ENCODE measurements at places on chromosomes 3 and 15. TPM values are rescaled to one million over a fixed set of nuclear protein-coding genes. Genes with fewer than 3 reads are reported as not detected.
A peak's percentile ranks its signal among the peaks of the same experiment; 100 is the strongest.

DNA sequence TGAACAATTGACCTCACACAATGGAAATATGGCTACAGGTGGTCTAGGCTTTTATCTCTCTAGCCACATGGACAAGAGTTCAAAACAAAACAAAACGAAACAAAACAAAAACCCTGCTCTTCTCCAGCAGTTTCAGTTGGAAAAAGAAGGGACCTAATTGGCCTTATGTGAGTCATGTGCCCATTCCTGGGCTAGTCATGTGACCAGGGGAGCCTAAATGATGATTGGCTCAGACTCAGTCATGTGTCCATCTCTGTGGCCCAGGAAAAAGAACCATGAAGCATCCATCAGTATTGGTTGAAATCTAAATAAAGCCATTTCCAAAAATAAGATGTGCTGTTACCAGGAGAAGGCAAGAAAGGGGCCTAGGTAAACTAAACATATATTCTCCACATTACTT lies 96.8 kb downstream of the ANXA2 start:
- DNase-seq = no peak

- no peak for DNase-seq
Measured at GRCh38 chr3:10292505-10293419, at the start of gene GHRL. Gene GHRL, minus strand, starts transcription at chr3:10292947. Its CDS starts 2,767 bp downstream, at chr3:10290180.

The RTP3 gene
- total RNA-seq = not detected

- DNase-seq = no peak
Measured at GRCh38 chr3:178971614-178972013, 100.0 kb downstream of the ZMAT3 start.

- no peak for DNase-seq
Measured at GRCh38 chr3:149122721-149123578, 6.5 kb upstream of the HPS3 start.

- no peak for DNase-seq
Measured at GRCh38 chr3:29708884-29709283, 428.0 kb downstream of the RBMS3 start.

- no peak for DNase-seq
Measured at GRCh38 chr3:78647726-78648125, 1120.1 kb downstream of the ROBO1 start.

DNA sequence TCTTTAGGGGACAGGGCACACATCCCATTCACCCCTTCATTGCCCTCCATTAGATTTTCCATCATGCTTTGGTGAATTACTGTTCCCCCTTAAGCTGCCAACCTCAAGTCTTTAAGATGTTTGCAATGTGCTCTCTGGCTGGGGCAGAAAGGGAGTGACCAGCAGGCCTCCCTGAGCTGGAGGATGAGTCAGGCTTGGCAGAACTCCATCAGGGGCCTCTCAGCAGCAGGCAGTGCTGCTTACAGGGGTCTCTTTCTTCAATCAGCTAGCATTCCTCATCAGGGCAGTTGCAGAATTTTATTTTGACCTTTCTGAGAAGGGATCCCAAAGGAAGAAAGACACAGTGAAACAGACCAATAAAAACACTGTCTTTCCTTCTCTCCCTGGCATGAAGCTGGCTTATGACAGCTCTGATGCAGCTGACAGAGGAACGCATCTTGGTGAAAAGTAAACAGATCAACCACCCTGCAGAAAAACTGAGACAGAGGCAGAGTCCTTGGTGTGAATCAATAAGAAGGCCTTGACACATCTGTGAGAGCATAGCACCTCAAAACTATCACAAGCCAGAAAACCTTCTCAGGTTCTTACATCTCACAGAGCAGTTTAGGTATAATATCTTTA lies 88.7 kb upstream of the MRPL3 start:
- DNase-seq = no peak

GRCh38 chr3:114886905-114887304 lies 260.2 kb downstream of the ZBTB20 start:
- DNase-seq = no peak

DNA sequence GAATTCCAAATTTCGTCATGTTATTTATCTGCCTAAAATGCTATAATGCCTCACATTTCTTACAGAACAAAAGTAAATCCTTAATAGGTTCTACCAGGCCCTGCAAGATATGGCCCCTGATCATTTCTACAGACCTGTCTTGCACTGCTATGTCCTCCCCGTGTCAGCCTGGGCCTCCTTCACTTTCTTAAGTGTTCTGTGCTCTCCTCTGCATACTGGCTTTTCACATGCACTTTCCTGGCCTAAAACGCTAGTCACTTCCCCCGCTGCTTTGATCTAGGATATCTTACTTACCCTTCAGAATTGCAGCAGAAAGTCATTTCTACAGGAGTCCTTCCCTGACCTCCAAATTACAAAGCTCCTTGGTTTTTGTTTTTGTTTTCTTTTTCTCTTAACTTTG lies 551.3 kb downstream of the NSUN3 start:
- DNase-seq = no peak

DNA sequence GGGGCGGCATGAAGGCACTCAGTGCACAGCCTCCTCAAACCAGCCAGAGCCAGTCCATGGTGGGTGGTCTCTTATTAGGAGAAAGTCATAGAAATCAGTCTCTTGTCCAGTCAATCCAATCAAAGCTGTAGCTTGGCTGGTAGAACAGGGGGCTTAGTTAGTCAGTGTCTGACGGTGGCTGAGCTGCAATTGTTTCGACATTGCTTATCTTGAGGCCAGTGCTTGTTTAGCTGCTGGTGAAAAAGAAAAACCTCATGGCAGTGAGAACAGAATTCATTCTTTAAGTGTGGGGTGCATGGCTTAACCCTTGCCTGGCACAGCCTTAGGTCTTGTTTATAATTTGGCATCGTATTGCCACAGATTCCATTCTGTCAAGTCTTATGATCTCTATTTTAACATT lies 53.9 kb downstream of the FGD5 start:
- DNase-seq = no peak

The ALPK3 gene
- total RNA-seq = 6.8 TPM

DNA sequence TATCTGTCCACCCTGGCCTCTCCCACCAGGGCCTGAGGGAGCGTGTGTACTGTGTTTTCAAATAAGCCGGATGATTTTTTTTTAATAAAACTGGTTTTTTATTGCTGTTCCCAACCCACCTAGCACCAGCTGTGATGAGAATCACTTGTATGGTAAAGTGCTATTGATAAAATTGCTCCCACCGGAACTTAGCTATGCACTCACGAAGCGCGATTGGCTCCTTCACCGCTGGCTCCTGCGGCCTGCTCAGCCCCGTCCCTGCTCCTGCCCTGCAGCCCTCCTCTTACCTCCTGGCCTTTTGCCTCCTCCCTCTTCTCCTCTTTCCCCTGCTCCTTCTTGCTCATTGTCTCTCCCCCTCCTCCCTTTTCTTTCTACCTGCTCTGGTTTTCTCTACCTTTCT lies 183.7 kb downstream of the TLE3 start:
- DNase-seq = no peak

The ATP10A gene
- not detected for total RNA-seq

The PLA2G4E gene
- 1.0 TPM for total RNA-seq

DNA sequence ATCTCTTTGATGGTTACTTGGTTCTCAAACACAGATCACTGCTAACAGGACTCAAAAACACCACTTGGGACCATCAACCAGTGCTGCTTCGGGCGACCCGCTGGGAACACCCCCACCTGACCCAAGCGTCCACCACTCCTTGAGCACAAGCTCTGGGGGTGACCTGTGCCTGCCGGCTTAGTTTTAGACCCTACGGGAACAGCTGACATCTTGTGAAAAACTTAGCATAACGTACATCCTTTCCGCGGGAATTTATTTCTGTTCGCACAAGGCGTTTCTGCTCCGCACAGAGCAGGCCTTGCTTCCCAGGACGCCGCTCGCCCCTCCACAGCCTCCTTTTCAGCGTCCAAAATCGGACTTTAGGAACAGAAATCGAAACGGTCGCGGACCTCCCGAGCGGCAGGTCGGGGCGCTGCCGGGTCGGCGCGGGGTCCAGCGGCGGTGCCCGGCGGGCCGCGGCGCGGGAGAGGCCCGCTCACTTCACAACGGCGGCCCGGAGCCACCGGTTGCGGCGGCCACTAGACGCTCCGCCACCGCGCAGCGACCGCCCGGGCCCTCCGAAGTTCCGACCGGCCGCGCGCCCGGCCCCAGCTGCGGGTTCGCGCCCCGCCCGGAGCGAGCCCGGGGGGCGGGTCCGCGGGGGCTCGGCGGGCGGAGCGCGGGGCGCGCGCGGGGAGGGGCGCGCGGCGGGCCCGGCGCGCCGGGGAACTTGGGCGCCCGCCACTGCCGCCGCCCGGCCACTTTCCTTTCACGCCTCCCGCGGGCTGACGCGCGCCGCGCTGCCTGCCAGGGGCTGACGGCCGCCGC lies 959 bp downstream of the SFMBT1 start:
- DNase-seq = peak; percentile 56

GRCh38 chr3:135930255-135930654 lies 35.3 kb upstream of the PPP2R3A start:
- DNase-seq = no peak

DNA sequence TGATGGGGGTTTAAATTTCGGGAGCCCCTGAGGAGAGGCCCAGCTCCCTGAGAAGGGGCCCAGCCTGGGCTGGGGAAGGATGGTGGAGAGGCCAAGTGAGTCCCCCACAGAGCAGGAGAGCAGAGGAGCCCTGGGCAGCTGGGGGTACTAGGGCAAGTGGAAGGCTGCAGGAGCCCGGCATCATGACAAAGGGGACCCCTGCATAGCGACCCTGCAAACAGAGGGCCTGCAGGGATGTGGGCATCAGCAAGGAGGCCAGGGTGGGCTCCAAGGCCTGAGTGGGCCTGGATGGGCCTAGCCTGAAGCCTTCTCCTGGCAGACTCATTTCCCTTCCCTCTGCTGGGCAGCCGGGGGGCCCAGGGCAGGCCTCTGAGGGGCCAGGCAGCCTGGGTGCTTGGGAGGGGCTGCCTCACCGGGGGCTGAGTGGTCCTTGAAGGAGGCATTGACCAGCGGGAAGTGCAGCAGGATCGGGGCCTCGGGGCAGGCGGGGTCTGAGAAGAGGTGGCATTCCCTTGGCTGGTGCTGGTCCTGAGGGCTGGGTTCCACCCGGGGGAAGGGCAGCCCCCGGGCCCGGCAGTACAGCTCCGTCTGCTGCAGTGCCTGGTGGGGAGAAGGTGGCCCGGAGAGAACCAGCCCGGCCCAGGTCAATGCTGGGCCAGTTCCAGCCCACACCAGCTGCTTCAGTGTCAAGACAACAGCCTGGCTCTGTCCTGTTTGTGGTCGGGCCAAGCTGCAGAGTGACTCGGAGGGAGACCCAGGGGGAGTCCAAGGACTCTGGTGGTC lies 24.7 kb downstream of the PLA2G4D start:
- DNase-seq = no peak

GRCh38 chr3:146532406-146532805 lies 12.0 kb downstream of the PLSCR1 start:
- DNase-seq = no peak

The TBC1D5 gene
- 40.2 TPM for total RNA-seq

- no peak for DNase-seq
Measured at GRCh38 chr15:47570881-47571640, 146.2 kb upstream of the SEMA6D start.

The RLBP1 gene
- not detected for total RNA-seq

The HRG gene
- not detected for total RNA-seq

GRCh38 chr3:42682301-42683070 lies 2.9 kb upstream of the KLHL40 start:
- DNase-seq = no peak

GRCh38 chr3:11661827-11662226 lies 18.1 kb upstream of the VGLL4 start:
- no peak for DNase-seq

- no peak for DNase-seq
Measured at GRCh38 chr15:61327019-61327631, 98.0 kb upstream of the RORA start.

DNA sequence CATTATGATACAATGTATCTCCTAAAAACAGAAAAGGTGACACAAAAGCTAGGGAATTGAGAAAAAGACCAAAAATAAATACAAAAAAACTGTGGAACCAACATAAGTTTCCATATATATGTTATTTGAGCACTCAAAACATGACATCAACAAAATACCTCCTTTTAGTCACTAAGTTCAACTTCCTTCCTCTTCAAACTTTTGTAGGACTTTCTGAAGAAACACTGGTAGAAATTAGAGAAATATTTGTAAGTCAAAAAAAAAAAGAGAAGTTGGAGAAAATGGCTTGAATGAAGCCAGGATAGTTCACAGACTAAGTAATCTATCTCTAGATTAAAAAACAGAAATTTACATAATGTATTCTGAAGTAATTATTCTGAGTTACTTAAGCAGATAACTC lies 208.4 kb upstream of the ALCAM start:
- no peak for DNase-seq

The NEIL1 gene
- total RNA-seq = 11.8 TPM

The ATP13A5 gene
- not detected for total RNA-seq

DNA sequence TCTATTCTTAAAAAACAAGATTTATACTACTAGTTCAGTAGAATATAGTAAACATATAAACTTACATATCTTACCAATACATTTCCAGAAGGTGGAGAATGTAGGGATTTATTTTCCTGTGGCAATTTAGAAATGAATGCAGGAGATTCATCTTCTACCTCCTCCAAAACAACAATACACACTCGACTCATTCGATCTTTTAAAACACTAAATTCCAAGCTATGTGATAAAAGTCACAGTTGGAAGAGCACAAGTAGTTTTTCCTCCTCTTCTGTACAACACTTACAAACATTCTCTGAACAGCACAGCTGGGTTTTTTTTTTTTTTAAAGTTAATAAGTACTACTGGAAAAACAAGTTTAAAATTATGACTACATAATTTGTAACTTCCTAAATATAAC lies 1.4 kb downstream of the ANKRD28 start:
- no peak for DNase-seq

GRCh38 chr15:75090388-75090734 lies 67.0 kb downstream of the PPCDC start:
- DNase-seq = no peak

DNA sequence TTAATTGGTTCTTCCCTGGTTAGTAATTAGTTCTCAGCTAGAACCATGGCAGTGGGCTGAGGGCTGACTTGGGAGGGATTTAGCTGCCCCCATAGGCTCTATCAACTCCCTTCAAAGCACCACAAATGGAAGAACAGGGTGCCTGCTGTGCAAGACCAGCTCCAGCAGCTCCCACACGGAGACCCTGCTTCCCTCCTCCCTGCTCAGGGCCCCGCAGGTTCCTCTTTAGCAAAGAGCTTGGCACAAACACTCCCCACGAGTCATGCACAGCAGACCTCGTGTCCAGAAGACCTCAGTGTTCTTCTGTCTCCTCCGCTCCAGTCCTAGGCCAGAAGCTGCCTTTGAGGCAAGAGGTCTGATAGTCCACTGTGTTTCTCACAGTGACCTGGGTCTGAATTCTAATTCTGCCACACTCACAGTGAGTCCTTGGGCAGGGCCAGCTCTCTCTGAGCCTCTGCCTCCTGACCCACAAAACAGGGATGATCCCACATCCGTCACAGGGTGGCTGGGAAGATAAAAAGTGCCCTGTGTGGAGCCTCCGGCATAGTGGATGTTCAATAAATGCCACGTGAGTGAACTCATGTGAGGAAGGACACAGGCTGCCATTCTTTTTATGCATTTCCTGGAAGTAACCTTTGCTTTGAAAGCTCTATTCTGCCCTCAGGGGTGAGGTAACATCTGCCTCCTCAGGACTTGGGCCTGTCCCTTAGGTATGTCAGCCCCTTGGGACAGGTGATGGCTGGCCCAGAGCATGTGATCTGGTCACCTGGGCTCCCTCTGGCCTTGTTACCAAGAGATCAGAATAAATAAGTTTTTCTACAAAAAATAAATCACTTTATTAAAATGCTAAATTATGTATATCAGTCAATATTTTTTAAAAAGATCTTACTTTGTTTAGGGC lies 7.6 kb downstream of the RAB6B start:
- DNase-seq = no peak

All from glutamatergic neuron (in vitro differentiated cells).